T-cell (primary cell): ENCODE measurements at places on chromosomes 11 and 22. TPM values are rescaled to one million over a fixed set of nuclear protein-coding genes. Genes with fewer than 3 reads are reported as not detected.

DNA sequence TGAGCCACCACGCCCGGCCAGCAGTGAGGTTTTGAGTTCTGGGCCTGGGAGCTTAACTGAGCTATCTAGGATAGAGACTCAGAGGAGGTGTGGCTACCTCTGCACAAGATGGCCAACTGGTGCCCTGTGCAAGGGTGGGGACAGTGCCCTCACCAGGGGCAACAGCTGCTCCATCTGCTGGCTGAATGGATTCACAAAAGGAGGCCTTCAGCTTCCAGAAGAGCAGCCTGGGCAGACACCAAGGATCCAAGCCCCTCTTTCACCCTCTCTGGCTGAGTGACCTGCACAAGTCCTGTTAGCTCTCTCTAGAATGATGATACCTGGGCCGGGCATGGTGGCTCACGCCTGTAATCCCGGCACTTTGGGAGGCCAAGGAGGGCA is 33.5 kb upstream of the BAIAP2L2 start:
- no peak for DNase-seq

CNTF gene
- total RNA-seq = 4.3 TPM

DNA sequence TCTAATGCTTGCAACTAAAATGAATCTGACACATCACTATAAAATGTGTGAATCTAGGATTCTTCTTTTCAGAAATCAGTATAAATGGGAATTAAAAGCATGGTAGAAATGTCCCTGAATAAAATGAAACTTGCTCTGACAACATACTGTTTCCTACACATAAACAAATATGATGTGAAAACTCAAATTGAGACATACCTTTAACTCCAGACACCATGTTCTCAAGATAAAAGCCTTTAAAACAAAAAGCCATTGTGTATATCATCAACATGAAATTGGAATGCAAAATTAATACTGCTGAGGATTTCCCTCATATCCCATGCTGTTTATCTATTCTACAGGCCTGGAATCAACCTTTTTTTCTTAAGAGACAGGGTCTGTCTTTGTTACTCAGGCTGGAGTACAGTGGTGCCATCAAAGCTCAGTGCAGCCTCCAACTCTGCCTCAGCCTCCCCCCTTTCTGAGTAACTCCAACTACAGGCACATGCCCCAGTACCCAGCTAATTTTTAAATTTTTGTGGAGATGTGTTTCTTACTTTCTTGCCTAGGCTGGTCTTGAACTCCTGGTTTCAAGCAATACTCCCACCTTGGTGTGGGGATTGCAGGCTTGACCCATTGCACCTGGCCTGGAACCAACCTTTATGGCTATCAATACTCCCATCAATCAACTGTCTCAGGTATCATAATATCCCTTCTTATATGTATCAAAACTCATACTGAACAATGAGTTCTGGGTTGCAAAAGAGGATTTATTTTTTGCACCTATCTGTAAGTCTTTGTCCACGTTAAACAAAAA is 6.7 kb downstream of the TAF1D start:
- DNase-seq = no peak

DNA sequence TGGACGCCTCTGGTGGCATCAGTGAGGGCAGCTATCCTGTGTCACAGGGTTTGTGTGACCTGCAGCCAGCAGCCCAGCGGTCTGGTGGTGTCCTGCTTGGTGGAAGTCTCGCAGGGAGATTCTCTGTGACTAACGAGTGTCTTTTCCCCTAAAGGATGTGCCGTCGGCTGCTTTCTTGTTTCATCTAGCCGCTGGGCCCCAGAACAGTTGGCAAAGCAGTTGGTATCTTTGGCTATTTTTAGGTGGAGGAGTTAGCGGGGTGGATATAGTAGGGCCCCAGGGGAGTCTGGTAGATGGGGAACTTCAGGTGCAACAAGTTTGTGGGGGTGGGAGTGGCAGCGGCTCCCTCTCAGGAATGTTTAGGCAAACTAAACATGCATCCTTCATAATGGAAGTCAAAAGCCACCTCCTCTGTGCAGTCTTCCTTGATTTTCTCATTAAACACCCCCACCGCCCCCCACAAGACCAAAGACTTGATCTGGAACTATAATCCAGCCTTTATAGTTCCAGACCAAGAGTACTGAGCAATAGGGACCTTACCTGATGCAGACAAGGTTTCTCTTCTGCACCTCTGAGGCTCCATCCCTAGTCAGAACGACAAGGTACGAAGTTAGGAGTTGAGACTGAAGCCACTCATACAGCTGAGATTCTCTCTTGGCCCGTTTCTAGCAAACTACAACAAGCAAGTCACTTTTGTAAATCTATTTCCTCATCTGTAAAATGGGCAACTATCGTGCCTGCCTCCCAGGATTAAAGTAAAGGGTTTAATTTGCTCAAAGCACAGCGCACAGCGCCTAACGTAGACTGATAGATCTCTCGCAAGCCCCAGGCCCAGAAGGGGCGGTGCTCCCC is 1.1 kb upstream of the PELI3 start:
- DNase-seq = no peak

- DNase-seq = no peak
These were observed 1126.3 kb upstream of the RAG2 start for GRCh38 chr11:37724315-37724714.

BTG4 gene
- not detected for total RNA-seq

- no peak for DNase-seq
These were observed 1863.7 kb upstream of the RAG2 start for GRCh38 chr11:38461751-38462150.

- no peak for DNase-seq
These were observed 15.4 kb upstream of the SOX10 start for GRCh38 chr22:37999640-38000272.

RCOR2 gene
- total RNA-seq = not detected

CXCR5 gene
- total RNA-seq = 5.6 TPM

DUSP8 gene
- total RNA-seq = 53.0 TPM

DNA sequence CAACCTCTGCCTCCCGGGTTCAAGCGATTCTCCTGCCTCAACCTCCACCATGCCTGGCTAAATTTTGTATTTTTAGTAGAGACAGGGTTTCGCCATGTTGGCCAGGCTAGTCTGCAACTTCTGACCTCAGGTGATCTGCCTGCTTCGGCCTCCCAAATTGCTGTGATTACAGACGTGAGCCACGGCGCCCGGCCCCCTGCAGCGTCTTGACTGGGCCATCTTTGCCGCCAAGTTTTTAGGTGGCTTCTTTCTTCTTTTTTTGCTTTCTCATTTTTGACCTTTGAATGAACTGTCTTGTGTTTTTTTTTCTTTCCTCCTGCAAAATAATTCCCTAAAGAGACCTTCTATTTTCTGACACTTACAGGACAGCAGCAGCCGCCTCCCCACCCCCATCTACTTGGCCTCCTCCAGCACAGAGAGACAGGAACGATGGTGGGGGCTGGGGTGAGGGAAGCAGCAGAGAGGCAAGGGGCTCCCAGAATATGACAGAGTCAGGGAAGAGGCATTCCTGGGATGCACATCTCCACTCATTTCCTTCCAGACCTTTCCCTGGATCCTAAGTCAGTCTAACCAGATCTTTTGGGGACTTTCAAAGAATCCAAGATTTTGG is 92.6 kb upstream of the ALX4 start:
- no peak for DNase-seq

DNA sequence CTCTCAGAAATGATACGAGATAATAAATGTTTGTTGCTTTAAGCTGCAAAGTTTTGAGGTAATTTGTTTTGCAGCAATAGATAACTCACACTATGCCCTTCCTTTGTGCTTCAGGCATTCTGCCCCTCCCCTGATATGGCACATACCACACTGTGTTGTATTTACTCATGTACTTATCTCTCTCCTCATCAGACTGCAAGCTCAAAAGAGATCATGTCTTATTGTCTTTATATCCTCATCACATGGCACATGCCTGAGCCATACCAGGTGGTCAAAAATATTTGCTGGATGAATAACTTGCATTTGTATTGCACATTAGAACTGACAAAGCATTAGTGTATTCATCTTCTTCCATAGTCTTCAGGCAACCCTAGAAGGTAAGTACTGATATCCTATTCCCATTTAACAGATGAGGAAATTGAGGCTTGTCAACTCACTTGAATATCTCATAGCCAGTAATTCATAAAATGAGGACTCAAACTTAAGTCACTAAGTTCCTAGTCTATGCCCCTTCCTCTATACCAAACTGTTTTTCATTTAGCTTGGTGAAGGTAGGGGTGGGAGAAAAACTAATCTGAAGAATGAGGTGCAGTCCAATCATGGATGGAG is 83.9 kb upstream of the EED start:
- DNase-seq = no peak

CALCA gene
- total RNA-seq = not detected

- no peak for DNase-seq
These were observed 64.6 kb downstream of the KCNJ1 start for GRCh38 chr11:128802358-128802981.

CEND1 gene
- 0.18 TPM for total RNA-seq

VWCE gene
- total RNA-seq = 0.60 TPM

DNA sequence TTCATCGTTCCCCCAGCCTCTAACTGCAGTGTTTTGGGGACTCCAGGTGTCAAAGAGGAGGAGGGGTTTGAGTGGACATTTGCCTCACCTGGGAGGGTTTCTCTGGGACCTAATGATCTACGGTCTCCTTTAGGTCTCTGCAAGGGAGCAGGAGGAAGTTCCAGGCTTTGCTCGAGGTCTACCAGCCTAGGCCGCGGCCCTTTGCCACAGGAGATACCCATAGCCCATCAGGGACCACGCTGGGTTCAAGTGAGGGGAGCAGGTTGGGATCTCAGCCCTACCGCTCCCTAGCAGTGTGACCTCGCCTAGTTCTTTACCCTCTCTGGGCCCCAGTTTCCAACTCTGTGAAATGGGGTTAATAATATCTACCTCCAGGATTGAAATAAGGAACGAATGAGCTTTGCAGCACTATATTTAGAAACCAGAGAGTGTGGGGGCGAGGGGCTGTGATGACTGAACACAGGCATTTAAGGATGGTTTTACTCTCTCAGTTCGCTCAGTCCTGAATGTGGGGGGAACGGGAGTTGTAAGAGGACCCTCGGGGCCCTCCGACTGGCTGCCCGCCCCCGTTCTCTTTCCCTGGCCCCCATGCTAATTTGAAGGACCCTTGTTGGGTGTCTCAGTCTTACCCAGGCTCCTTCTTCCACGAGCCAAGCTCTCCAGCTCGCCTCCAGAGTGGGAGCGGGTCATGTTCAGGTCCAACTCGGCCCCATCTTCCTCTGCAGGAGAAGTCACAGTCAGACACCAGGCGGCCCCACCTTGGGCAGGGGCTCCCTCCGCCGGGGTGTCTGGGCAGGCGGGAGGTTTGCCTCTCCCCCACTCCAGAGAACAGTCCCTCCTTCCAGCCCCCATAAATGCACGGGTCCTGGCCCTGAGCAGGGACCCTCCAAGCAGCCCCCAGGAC is 11.7 kb downstream of the PDGFB start:
- DNase-seq = no peak

GAL3ST3 gene
- 0.18 TPM for total RNA-seq
